ENCODE measurements at places on chromosomes 1 and 21.

DNA sequence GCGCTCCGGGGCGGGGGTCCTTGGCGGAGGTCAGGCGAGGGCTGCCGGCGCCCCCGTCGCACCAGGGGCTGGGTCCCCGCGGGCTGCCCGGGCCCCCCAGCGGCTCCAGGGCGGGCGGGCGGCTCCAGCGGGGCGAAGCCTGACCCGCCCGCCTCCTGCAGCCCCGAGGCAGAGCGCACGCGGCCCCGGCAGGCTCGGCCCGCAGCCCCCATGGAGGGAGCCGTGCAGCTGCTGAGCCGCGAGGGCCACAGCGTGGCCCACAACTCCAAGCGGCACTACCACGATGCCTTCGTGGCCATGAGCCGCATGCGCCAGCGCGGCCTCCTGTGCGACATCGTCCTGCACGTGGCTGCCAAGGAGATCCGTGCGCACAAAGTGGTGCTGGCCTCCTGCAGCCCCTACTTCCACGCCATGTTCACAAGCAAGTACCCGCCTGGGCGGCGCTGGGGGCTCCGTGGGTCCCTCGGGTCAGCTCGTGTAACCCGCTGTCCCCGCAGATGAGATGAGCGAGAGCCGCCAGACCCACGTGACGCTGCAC, 817 bp downstream of the KLHL17 start:
- DNase-seq: no peak

DNA sequence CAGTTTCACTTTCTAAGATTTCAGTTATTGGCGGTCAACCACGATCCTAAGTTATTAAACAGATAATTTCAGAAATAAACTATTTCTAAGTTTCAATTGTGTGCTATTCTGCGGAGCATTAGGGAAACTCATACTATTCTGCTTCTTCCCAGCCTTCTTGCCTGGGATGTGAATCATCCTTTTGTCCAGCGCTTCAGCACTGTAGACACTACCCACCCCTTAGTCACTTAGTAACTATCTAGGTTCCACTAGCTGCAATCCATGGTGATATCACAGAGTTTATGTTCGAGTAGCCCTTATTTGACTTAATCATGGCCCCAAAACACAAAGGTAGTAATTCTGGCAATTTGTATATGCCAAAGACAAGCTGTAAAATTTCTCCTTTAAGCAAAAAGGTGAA, 279.9 kb upstream of the ADAMTS5 start:
- no peak for DNase-seq

DNA sequence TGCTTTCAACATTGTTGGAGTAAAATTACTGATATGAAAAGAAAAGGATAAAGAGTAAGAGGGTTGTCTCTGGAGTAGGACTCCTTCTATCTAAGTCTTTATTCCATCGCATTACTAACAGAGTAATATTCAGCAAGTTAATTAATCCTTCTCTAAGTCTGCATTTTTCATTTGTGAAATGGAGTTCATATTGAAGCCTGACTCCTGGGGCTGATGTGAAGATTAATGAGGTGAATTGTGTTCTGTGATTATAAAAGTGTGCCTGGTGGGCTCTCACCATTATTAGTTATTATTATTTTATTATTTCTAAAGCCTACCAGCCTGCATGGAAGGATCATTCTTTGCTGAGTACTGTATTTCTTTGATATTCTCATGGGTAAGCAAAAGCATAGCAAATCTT, 1096.7 kb downstream of the KCNT2 start:
- DNase-seq: no peak

- no peak for DNase-seq
Measured at GRCh38 chr1:243496187-243496646, 240.4 kb downstream of the SDCCAG8 start.

- DNase-seq: no peak
Measured at GRCh38 chr21:45152265-45152746, 77.9 kb downstream of the ADARB1 start.

DNA sequence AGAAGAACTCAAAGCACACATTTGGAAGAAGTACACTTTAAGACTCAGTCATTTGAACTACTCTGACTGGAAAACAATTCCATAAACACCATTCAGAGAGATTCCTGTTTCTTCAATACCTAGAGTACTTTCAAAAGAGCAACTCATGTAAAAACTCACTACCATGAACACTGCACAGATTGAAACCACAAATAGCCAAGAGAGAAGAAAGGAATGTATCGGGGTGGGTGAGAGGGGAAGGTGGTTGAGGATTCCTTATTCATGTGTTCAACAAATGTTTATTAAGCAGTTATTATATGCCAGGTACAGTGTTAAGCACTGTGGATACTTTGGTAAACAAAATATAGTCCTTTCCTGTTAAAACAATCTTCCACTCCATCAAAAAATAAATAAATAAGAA, 64.7 kb downstream of the NRIP1 start:
- DNase-seq: no peak

- no peak for DNase-seq
Measured at GRCh38 chr1:201898992-201899391, 10.3 kb downstream of the SHISA4 start.

GRCh38 chr1:65431111-65431705, 10.7 kb downstream of the LEPR start:
- DNase-seq: no peak

GRCh38 chr1:177138347-177138746, 26.2 kb downstream of the ASTN1 start:
- no peak for DNase-seq

- no peak for DNase-seq
Measured at GRCh38 chr1:145719230-145720079, at the start of gene CD160. TSS of gene CD160 (plus strand) at chr1:145719499. CDS start at chr1:145728328, 8,829 bp downstream.

DNA sequence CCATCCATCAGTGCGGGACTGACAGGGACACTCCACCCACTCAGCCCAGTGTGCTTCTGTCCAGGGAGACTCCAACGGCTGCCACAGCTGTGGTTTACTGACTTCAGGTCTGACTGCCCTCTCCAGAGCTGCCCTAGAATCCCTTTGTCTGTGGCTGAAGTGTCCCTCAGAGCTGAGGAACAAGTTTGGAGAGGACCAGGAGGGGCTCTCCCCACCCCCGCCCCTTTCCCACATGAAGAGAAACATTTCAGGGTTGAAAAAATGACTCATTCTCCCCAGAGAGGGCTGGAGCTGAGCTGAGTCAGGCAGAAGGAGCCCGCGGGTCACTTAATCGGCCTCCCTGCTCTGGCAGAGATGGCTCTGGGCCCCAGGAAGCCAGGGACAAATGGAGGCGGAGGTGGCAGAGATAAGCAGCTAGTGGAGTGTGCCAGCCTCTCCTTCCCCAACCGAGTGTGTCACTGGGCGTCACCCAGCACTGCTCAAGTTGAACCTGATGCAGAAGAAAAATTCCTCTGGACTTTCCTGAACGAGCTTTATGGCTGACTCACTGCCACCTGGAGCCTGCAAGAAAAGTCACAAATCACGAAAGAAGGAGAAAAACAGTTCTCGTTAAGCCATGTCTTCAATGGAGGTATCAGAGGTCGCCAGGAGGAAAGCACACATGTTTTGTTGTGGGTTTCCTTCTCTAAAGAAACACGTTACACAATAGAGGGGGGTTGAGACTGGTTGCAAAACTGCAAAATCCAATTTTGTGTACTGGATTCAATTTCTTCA, 34.3 kb upstream of the ECE1 start:
- DNase-seq: peak; percentile 84

DNA sequence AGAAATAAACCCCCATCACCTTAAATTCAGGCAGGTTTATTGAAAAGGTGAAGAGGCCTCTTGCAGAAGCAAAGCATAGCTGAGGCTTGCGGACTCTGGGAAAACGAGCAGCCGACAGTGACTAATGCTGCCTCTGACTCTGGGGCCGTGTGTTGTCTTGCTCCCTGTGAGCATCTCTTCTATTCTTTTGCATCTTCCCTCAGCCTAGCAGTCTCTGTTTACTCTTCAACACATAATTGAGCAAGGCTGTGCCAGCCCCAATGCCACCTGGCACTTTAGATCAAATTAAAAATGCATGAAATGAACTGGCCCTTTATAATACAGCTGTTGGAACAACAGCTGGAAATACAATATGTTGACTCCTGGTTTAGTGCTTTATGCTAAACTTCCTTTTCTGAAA, 18.4 kb upstream of the REG4 start:
- no peak for DNase-seq

- DNase-seq: peak; percentile 54
Measured at GRCh38 chr1:17128361-17128760, 9.1 kb upstream of the PADI2 start.

GRCh38 chr1:164635059-164635802, 76.2 kb downstream of the PBX1 start:
- DNase-seq: no peak

DNA sequence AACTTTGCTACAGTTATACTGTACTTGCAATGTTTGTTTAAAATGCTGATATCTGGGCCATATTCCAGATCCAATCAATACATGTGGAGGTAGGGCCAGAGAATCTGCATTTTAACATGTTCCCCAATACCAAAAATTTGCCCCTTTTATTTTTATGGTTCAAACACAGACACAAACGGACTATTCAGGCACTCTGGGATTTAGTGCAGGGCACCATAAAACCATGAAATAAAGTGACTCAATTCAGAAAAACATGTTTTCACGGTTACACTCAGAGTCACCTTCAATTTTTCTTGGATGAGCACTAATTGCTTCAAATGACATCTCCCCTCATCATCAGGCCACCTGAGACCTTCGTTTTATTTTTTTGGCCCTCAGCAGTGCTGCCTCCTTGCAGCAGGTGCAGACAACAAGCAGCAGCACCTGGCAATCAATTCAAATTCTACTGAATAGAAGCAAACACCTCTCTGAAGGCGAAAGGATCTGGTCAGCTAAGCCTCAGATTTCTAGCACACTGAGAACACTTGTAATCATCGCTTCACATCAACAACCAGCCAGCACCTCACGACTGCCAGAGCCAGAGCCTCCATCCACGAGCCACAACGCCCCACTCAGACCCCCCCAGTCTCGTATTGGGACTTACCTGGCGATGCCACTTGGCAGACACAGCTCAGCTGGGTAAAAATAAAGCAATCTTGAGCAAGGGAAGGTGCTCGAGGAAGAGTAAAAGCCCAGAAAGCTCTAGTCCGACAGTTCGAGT, 1.1 kb downstream of the ERO1B start:
- DNase-seq: peak; percentile 25

DNA sequence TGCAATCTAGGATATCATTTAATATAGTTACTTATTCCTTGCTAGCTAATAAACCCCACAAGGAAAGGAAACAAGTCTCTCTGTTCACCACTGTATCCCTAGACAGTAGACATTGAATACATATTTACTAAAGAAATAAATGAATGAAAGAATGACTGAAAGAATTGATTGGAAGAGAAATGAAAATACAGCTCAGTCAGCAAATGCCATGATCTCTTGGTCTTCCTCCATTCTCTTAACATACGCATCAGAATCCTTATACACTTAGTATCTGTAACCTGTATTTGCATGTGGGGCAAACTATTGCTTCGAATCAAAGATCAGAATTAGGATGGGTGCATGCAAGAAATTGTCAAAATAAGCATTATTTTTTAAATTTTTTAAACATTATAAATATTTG, 500.8 kb upstream of the ADGRL2 start:
- no peak for DNase-seq

Data from Calu3 (cell line).